ENCODE measurements at places on chromosomes 4 and X.

- no peak for DNase-seq
These were observed 120.1 kb downstream of the MFAP3L start for GRCh38 chr4:169906104-169906503.

- DNase-seq = no peak
These were observed 3.4 kb downstream of the ATOH1 start for GRCh38 chr4:93831716-93832496.

- DNase-seq = no peak
These were observed 229.4 kb downstream of the LDB2 start for GRCh38 chr4:16669036-16669435.

- DNase-seq = no peak
These were observed 30.3 kb downstream of the INPP4B start for GRCh38 chr4:142815834-142816233.

GRCh38 chr4:7775396-7775795 is 164.3 kb downstream of the AFAP1 start:
- no peak for DNase-seq

GRCh38 chrX:63275127-63275526 is 76.0 kb downstream of the SPIN4 start:
- no peak for DNase-seq

GRCh38 chr4:52110171-52110570 is 59.1 kb downstream of the SPATA18 start:
- DNase-seq = no peak

- DNase-seq = no peak
These were observed 113.3 kb downstream of the LINC00632 start for GRCh38 chrX:140822861-140823260.

DNA sequence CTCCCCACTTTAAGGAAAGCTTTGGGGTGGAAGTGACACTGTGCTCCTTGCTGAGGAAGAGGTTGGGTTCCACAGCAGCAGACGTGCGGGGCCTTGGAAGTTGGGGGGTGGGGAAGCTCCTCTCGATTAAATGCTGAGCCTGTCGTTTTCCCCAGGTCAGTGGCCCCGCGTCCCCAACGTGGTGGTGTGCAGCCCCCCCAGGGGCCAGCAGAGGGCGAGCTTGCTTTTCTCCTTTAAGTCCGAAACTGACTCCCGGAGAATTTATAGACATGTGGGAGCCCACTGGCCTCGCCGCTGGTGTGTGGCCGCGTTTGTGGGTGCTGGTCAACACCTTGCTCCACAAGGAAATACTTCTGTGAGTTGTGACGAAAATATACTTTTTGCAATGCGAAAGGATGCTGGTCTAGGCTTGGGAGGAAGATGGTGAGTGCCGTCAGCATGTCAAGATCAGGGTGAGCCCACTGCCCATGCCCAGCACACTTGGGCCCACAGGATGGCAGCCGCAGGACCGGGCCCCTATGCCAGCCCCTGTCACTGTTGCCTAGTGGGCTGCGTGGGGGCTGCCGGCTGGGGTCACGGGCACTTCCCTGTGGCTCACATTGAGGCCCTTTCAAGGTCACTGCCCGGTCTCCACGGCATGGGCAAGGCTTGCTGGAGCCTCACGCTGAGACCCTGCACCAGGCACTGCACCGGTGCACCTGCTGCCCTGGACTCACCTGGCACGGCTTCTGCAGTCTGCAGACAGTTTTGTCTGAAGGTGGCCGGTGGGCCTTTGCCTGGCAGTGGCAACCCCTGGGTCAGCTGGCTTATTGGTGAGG is 9.4 kb downstream of the UVSSA start:
- no peak for DNase-seq

- DNase-seq = no peak
These were observed 511.4 kb upstream of the DIPK2B start for GRCh38 chrX:45712067-45712466.

DNA sequence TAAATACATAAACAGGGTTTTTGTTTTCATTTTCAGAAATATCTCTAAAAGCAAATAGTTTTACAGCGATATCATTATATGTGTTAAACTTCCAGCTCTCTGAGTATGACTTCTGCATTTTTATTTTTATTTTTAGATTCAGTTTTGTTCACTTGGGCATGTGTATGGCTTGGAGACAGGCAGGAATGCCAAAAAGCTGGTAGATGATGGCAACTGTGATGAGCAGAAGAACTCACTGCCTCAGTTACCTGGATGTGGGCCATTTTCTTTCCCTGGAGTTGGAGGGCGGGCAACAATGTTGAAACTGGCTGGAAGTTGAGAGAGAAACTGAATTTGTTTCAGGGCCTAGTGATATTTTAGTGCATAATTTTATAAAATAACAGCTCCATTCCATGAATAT is 266.4 kb downstream of the ARHGAP24 start:
- DNase-seq = no peak

DNA sequence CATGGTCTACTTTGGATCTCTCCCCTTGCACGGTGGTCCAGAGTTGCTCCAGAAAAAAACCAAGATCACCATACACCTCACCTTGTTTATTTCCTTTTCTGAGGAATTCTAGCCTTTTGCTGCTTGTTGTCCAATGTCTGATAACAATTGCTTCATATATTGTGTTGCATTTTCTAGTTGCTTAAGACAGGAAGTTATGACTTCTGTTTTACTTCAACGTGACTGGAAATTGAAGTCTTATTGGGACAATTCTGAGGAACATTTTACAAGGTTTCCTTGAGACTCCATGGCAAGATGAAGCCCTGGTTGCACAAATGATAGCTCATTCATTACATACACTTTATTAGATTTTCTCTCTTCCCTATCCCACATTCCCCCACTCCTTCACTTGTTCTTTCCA is 5.2 kb downstream of the CXCL1 start:
- no peak for DNase-seq

Data from stimulated activated CD8-positive, alpha-beta memory T cell treated with anti-CD3 and anti-CD28 coated beads, Interleukin-15, amount 100 ng/mL, for 4 hours (primary cell).